Stimulated activated CD4-positive, alpha-beta T cell treated with anti-CD3 and anti-CD28 coated beads, Interleukin-4, amount 100 ng/mL, for 4 hours (primary cell): ENCODE measurements at places on chromosomes 7 and 10.

DNA sequence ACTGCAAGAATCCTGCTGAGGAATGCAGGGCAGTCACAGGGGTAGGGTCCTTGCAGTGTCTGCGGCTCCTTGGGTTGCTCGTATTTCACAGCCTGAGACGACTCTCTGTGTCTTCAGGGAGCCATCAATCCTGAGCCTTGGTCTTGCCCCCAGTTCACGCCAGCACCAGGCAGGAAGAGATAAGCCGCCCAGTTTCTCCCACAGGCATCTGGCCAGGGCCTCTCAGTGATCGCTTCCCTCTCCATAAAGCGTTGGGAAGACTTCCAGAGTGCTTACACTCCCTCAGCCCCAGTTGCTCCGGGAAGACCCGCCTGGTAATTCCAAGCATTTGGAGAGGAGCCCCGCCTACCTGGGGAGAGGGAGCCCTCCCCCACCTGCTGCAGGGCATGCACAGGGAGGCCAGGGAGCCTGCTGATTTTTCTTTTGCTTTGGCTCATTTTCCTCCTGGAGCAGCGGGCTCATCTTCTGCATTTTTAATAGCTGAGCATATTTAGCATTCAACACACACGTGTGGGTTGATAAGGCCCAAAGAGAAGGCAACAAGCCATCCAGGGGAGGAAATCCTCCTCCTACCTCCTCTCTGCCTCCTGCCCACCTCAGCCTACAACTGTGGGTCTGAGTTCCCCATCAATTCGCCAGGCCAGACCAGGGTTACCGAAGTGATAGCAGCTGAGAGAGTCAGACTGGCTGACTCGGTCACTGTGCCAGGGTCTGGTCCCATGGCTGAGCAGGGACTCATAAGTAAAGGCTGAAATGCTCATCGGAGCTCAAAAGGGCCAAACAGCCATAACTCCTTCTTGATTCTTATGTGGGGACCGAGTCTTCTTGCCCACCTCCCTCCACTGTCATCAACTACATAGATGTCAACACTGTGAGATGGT lies 74.4 kb upstream of the EFCAB10 start:
- no peak for DNase-seq

DNA sequence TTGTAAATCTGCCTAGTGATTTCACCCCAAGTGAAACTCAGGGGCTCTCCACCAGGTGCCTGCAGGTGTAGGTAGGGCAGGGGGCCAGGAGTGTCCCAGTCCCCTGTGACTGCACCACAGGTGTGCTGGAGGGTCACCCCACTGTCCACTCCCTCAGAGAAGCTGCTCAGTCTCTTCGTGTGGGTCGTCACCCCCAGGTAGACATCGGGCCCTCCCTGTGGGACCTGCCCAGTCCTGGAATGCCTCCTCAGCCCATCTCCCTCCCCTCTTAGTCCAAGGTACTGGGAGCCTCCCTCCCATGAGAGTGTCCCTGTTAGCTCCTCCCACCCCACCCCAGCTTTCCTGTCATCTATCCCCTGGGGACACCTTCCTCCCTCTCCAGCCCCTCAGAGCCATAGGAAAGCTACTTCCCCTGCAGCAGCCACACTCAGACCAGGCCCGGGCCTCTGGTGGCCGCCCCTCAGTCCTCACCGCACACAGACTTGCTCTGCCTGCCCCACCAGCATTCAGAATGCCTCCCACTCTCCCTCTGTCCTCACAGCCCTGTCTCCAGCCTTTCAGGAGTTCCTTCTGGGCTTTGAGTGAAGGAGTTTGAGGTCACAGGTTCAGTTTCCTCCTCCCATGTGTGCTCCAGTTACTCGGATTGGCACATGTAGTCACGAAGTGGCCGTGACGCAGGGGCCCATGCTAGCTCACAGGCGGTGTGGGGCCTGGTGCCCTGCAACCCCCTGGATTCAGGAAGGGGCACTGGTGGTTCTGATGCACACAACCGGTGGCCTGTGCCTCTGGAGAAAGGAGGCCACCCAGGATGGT lies 5.1 kb downstream of the ALOX5 start:
- DNase-seq = no peak

DNA sequence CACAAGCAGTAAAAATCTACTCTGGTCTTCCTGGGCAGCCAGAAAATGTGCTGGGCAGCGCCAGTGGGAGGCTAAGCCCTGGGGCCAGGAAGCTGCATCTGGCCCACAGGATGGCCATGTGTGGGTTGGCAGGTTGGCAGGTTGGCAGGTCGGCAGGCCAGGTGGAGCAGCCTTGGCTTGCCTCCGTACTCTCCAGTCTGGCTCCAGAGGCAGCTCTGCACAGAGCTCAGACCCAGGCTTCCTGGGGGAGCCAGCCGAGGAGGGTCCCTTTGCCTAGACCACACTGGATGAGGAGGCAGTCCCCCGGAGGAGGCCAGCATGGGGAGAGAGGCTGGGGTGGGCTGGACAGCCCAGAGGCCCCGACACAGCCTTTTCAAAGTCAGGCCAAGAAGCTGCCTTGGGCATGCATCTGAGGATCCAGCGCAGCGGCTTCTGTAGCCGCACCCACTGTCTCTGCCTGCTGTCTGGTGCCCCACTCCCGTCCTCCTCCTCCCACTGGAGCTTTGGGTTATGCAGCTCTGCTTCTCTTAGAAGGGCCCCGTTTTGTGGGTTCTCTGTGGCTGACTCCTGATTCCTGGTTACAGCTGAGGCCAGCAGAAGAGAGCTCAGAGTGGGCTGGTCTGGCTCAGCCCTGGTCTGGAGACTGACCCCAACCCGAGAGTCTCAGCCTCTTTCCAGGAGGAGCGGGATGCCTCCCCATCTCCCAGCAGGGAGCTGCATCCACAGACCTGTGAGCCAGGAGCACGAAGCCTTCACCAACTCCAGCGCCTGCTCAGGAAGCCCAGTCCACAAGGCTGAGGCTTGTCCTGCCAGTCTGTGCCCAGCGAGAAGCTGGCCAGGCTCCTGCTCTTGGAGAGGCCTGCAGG lies 44.6 kb downstream of the CFAP46 start:
- no peak for DNase-seq

DNA sequence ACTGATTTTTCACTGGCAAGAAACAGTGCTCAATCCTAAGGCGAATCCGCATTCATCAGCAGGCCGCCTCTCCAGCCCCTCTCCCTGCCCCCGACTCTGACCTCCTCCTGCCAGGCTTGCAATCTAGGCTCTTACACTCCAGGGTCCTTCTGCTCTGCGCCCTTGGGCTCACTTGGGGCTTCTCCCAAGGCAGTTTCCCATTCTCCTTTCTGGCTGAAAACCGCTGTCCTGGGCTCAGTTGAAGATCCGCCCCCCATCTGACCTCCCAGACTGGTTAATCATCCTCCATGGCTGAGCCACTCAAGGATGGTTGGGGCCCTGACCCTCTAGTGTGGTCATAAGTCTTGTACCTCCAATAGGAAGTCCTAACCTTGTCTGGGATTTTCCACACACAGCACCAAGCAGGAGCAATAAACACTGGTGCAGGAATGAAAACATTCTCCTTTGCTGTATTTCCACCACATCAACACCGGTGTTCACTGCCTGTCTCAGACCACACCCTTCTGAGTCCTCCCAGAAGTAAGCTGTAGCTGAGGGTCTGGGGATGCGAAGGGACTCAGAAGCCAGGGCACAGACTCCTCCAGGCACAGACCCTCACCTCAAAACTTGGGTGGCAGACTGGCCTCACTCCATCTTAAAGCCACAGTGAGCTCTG lies 42.4 kb downstream of the TNS3 start:
- DNase-seq = no peak

DNA sequence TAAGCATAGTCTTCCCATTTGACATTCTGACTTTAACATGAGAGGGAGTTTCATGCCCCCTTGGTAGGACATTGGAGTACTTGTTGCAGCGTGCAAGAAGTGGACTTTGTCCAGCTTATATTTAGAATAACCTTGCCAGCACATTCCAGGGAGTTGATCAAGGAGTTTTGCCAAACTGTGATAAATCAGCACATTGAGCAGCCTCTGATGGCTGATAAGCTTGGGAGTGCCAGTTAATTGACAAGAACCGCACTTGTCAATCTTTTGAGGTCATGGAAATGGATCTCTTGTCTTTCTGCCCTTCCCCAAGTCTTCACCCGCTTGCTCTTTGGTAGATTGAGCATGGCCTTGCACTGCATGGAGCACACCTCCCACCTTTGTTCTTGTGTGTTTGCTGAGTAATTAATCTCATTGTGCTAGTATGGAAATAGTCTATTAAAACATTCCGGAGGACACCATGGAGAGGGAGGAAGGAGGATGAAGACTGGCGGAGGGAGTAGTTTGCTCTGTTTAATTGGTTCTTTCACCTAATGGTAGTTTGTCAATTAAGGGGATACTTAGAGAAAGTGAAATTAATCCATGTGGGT lies 668.5 kb upstream of the GALNT17 start:
- no peak for DNase-seq

GRCh38 chr10:101217450-101218281 lies 11.6 kb downstream of the LBX1 start:
- DNase-seq = no peak

DNA sequence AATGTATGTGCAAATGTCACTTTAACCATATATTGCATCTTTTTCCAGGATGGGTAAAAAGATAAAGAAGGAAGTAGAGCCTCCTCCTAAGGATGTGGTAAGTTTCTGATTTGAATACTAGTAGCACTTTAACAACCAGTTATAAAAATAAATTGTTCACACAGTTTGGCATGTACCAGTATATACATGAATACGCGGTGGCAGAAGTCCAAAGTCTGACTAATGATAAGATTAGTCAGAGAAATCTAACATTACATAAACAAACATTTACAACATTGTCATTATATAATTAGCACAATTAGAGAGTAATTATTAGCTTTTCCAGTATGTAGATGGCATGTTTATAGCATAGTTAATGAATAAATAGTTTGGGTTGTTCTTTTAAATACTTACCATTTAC lies 4.1 kb downstream of the ARMC3 start:
- DNase-seq = no peak

DNA sequence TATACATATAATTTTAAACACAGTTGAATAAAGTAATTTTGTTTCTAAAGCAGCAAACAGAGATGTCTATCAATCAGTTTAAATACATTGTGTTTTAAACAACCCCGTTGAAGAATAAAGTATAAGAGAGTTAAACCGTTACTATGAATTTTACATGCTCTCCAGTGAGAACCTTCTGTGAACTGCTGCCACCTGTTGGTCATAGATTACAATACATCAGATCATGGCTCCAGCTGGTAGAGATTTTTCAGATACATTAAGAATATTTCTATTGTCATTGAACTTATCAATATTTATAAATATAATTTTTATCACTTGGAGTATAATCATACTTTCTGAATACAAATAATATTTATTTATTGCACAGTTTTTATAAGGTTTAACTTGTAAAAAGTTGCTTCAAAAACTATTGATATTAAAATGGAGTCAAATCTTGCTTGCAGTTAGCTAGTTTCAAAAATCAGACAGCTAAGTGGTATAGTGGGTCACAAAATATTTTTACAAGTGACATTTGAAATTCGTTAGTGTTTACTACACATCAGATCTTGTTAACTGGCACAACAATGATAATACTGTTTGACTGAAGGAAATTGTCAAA lies 561.2 kb upstream of the PHF14 start:
- no peak for DNase-seq

DNA sequence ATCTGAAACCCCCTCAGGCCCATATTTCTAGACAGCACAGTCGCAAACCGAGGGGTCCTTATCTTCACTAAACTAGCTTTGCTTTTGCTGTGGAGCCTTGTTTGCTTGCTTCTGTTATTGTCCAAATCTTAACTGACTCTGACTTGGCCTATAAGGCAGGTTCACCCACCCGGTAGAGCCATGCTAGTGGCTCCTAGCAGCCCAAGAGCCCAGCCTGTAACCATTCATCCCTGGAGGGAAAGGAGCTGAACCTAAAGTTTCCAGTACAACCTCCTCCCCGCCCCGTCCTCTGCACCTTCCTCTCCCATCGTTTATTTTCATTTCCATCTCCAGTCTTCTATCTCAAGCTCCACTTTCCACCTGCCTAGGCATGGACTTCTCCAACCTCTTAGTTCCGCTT lies 345.7 kb downstream of the PTPRN2 start:
- DNase-seq = no peak

DNA sequence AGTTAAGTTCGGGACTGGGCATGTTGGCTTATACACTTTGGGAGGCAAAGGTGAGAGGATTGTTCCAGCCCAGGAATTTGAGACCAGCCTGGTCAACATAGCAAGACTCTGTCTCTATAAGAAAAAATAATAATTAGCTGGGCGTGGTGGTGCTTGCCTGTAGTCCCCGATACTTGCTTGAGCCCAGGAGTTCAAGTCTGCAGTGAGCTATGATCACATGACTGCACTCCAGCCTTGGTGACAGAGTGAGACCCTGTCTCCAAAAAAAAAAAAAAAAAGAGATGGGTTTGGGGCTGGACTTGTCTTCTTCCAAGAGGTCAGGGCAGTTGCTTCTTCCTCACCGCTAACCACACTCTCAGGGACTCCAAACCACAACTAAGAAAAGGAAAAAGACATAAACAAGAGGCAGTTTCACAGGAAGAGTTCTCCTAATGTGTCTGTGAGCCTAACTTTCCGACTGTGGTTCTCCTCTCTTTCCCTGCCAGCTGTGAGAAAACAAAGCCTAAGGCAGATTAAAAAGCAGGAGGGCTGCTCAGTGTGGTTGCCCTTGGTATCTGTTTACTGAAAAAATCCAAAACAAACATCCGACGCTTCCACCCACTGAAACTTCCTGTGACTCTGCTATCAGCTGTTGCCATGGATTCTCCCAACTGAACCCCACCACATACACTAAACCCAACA lies 2.4 kb upstream of the SERPINE1 start:
- no peak for DNase-seq

- no peak for DNase-seq
Measured at GRCh38 chr7:1268866-1269265, 36.2 kb downstream of the UNCX start.

- no peak for DNase-seq
Measured at GRCh38 chr7:40723829-40724228, 589.0 kb downstream of the SUGCT start.

DNA sequence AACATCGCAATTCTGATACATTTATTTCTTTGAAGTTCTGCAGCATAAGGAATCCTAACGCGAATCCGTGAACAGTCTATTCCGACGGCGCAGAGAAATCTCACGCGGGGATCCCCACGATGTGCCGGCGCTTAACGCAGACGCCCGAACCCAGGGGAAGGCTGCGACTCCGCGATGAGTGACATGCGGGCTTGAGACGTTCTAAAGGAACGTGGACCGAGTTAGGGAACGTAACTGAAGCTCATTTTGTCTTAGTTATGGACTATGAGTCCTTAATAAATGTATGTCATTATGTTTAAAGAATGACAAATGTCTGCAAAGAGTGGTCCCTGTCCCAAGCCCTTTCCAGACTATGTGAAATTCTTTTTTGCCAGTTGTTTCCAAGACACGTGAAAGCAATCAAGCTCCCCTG lies 995 bp upstream of the PARD3 start:
- no peak for DNase-seq
